PC-9 (cell line): ENCODE measurements at places on chromosomes 2 and 18. TPM values are rescaled to one million over a fixed set of nuclear protein-coding genes. Genes with fewer than 3 reads are reported as not detected.

Gene SLC5A7
- total RNA-seq = not detected in 2 replicates

Gene PDE11A
- total RNA-seq = 1.1 and 1.4 TPM in 2 replicates

Gene ITGA4
- 0.15 and 0.35 TPM in 2 replicates for total RNA-seq

Gene SEPTIN10
- total RNA-seq = 112 and 119 TPM in 2 replicates

Gene ANKRD29
- 4.3 and 4.6 TPM in 2 replicates for total RNA-seq

Gene SLC16A14
- 0.57 and 1.4 TPM in 2 replicates for total RNA-seq

Gene TNP1
- not detected in 2 replicates for total RNA-seq

Gene SERPINB10
- total RNA-seq = not detected in 2 replicates

Gene ACTG2
- not detected in 2 replicates for total RNA-seq

Gene MPV17
- 42.2 and 47.5 TPM in 2 replicates for total RNA-seq

Gene HMSD
- not detected in 2 replicates for total RNA-seq

Gene CMPK2
- total RNA-seq = not detected in 2 replicates

Gene IWS1
- 47.3 and 51.3 TPM in 2 replicates for total RNA-seq

Gene DHRS9
- not detected in 2 replicates for total RNA-seq

Gene RANBP2
- total RNA-seq = 37.6 and 47.5 TPM in 2 replicates

Gene BCL2
- 2.0 TPM in 2 replicates for total RNA-seq

Gene IL36B
- not detected in 2 replicates for total RNA-seq

Gene UGT1A6
- 549 and 643 TPM in 2 replicates for total RNA-seq

Gene ADRA2B
- 0.26 and 0.55 TPM in 2 replicates for total RNA-seq

Gene FAM110C
- 20.8 and 21.1 TPM in 2 replicates for total RNA-seq

Gene KCNJ13
- not detected in 2 replicates for total RNA-seq

Gene PKDCC
- 3.9 and 5.5 TPM in 2 replicates for total RNA-seq

Gene TMEM163
- total RNA-seq = 1.4 and 2.4 TPM in 2 replicates

Gene RGPD8
- 5.0 and 7.0 TPM in 2 replicates for total RNA-seq

Gene REG3G
- not detected in 2 replicates for total RNA-seq

Gene SS18
- total RNA-seq = 35.4 and 52.2 TPM in 2 replicates

Gene RTP5
- total RNA-seq = not detected in 2 replicates

Gene SUCLG1
- 42.1 and 59.5 TPM in 2 replicates for total RNA-seq

Gene IL1F10
- total RNA-seq = not detected in 2 replicates

Gene ATRAID
- total RNA-seq = 92.8 and 126 TPM in 2 replicates

Gene SULT1C2
- 2.1 and 3.0 TPM in 2 replicates for total RNA-seq

Gene TMEM37
- 1.2 TPM in 2 replicates for total RNA-seq

Gene RNF125
- 0.15 and 0.85 TPM in 2 replicates for total RNA-seq

Gene CYP27C1
- 0.94 and 1.6 TPM in 2 replicates for total RNA-seq

Gene CAPN14
- 0.35 TPM in 2 replicates for total RNA-seq

Gene KIAA2012
- not detected in 2 replicates for total RNA-seq

Gene ARHGEF4
- 16.1 and 20.0 TPM in 2 replicates for total RNA-seq

Gene CNTNAP5
- not detected in 2 replicates for total RNA-seq

Gene FIGN
- total RNA-seq = 3.1 and 7.4 TPM in 2 replicates

Gene PSTPIP2
- not detected in 2 replicates for total RNA-seq

Gene HOXD4
- total RNA-seq = not detected in 2 replicates

Gene UGT1A5
- 71.3 and 91.2 TPM in 2 replicates for total RNA-seq

Gene TBR1
- not detected in 2 replicates for total RNA-seq

Gene COLEC12
- total RNA-seq = not detected in 2 replicates
